ENCODE measurements at places on chromosomes 5 and 9. TPM values are rescaled to one million over a fixed set of nuclear protein-coding genes. Genes with fewer than 3 reads are reported as not detected.

Gene CTSV
- 1.6 TPM for total RNA-seq

Gene PCDHB11
- total RNA-seq: under 0.01 TPM

Gene C9orf43
- 0.15 TPM for total RNA-seq

Gene PDLIM4
- total RNA-seq: 66.9 TPM

Gene CARD9
- total RNA-seq: 2.6 TPM
